Activated CD4-positive, alpha-beta T cell treated with anti-CD3 and anti-CD28 coated beads for 36 hours (primary cell): ENCODE measurements at places on chromosomes 3 and 15.

DNA sequence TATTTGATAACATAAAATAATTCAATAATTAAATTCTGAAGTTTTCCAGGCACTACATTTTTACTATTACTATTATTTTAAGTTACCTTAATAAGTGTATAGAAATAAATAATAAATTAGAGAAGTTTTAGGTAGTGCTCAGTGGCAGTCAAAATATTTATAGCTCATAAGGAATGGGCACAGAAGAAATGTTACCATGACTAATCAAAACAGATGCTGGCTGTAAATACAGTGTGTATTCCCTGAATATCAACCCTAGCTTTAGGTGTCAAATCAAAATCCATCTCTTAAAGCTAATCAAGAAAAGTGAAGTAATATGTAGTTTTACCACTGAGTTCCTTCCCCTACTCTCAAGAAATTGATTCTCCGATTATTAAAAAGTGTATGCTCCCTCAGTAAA lies 35.5 kb downstream of the ZBTB20 start:
- H3K27ac ChIP-seq = no peak overlapping the region
- no peak for DNase-seq
- peaks cover 9% of the 10 kb centered on the region for H3K36me3 ChIP-seq
- peaks cover 11% of the 10 kb centered on the region for H3K4me1 ChIP-seq

- no peak overlapping the region for H3K4me3 ChIP-seq
- H3K4me1 ChIP-seq = no peaks in the 10 kb centered on the region
- H3K36me3 ChIP-seq = no peaks in the 10 kb centered on the region
- no peak for DNase-seq
Measured at GRCh38 chr15:62672268-62672667, 370.3 kb upstream of the TPM1 start.

GRCh38 chr3:45946875-45947274 lies 3.6 kb downstream of the CXCR6 start:
- H3K27me3 ChIP-seq = peaks cover 9% of the 10 kb centered on the region
- no peak overlapping the region for H3K4me3 ChIP-seq
- peaks cover 54% of the 10 kb centered on the region for H3K36me3 ChIP-seq

DNA sequence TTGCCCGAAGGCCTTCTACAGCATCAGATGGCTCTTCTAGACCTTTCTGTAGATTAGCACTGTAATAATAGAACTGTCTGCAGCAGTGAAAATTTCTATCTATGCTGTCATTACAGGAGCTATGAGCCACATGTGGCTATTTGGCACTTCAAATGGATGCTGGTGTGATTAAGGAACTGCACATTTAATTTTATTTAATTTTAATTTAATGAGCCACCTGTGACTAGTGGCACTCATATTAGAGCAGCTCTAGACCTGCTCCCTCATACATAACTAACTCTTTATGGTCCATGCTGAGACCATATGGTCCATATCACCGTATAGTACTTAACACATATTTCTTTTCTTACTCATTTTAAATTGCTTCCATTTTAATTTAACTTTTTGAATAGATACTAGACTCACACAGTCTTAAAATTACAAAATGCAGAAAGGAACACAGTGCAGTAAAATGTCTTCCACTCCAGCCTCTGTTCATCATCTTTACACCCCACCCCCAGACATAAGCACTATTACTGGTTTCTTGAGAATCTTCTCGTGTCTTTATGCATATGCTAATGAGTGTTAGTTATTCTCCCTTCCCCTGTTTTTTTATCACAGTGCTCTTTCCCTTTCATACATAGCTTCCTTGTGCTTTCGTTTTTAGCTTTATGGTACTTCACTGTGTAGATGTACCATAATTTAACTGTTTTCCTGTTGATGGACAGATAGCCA lies 9.6 kb downstream of the LSM3 start:
- no peak overlapping the region for H3K4me3 ChIP-seq
- H3K36me3 ChIP-seq = peaks cover 62% of the 10 kb centered on the region

DNA sequence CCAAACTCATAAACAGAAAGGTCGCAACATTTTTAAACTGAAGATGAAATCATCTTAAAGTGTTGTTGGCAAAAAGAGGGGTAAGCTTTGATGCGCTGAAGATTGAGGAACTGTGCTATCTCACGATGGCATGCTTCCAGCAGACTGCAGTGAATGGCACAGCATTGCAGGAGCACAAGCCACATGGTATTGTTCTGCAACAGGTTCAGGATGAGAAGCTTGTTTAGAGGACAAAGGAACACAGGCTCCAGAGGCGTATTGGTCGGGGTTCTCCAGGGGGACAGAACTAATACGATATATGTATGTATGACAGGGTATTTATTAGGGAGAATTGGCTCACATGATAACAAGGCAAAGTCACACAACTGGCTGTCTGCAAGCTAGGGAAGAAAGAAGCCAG lies 13.8 kb upstream of the PLD1 start:
- H3K4me3 ChIP-seq = no peak overlapping the region
- peaks cover 11% of the 10 kb centered on the region for H3K27me3 ChIP-seq
- peaks cover 12% of the 10 kb centered on the region for H3K4me1 ChIP-seq
- H3K36me3 ChIP-seq = no peaks in the 10 kb centered on the region
- no peak for DNase-seq

- H3K4me1 ChIP-seq = no peaks in the 10 kb centered on the region
- DNase-seq = no peak
- peaks cover 7% of the 10 kb centered on the region for H3K36me3 ChIP-seq
- H3K27me3 ChIP-seq = no peaks in the 10 kb centered on the region
- no peak overlapping the region for H3K27ac ChIP-seq
Measured at GRCh38 chr3:132556508-132557159, 40.4 kb upstream of the ACKR4 start.

DNA sequence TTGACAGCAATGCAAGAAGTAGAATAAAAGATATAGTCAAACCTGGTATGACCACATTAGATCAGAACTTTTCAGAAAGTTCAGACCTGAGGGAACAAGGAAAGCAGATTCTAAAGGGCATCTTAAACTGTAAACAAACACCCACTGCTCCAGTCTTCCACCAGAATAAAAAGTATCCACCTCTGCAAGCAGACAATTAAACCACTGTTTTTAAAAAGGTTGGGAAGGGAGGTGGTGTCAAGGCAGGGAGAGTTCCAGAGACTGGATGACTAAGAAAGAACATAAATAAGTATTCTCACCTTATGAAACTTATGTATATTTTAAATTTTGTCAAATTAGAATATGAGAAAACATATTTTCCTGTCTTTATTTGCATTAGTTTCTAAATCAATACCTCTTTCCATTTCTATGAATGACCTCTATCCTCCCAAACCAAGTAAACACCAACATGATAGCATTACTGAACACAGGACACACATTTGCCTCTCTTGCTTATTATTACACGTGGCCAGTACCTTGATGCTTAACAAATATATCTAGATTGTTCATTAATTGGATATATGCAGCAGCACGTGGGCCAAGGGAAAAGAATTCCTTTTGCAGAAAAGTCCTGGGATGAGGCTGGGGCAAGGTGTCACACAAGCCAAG lies 31.6 kb downstream of the PIK3CB start:
- H3K36me3 ChIP-seq = peaks cover 2% of the 10 kb centered on the region
- no peaks in the 10 kb centered on the region for H3K27me3 ChIP-seq
- H3K4me3 ChIP-seq = no peak overlapping the region
- H3K4me1 ChIP-seq = peaks cover 22% of the 10 kb centered on the region

DNA sequence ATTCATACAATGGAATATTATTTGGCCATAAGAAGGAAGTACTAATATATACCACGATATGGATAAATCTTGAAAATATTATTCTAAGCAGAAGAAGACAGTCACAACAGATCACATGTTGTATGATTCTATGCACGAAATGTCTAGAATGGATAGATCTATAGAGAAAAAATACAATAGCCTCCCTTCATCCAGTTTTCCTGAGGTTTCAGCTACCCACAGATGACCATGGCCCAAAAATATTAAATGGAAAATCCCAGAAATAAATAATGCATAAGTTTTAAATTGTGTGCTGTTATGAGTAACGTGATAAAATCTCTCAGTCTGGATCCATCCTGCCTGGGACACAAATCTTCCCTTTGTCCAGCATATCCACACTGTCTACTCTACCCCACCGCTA lies 162.2 kb upstream of the ST8SIA2 start:
- no peak overlapping the region for H3K4me3 ChIP-seq
- H3K4me1 ChIP-seq = no peaks in the 10 kb centered on the region
- no peak overlapping the region for H3K27ac ChIP-seq
- H3K36me3 ChIP-seq = no peaks in the 10 kb centered on the region

GRCh38 chr15:62601777-62602545 lies 436.9 kb upstream of the C2CD4B start:
- no peak overlapping the region for H3K4me3 ChIP-seq
- H3K27ac ChIP-seq = no peak overlapping the region
- no peaks in the 10 kb centered on the region for H3K36me3 ChIP-seq
- no peaks in the 10 kb centered on the region for H3K4me1 ChIP-seq
- peaks cover 9% of the 10 kb centered on the region for H3K27me3 ChIP-seq
- no peak for DNase-seq

- no peak for DNase-seq
- peaks cover 3% of the 10 kb centered on the region for H3K36me3 ChIP-seq
- no peak overlapping the region for H3K4me3 ChIP-seq
Measured at GRCh38 chr3:189278221-189278620, 106.5 kb downstream of the TPRG1 start.
